ENCODE measurements at places on chromosomes 3 and 15.

DNA sequence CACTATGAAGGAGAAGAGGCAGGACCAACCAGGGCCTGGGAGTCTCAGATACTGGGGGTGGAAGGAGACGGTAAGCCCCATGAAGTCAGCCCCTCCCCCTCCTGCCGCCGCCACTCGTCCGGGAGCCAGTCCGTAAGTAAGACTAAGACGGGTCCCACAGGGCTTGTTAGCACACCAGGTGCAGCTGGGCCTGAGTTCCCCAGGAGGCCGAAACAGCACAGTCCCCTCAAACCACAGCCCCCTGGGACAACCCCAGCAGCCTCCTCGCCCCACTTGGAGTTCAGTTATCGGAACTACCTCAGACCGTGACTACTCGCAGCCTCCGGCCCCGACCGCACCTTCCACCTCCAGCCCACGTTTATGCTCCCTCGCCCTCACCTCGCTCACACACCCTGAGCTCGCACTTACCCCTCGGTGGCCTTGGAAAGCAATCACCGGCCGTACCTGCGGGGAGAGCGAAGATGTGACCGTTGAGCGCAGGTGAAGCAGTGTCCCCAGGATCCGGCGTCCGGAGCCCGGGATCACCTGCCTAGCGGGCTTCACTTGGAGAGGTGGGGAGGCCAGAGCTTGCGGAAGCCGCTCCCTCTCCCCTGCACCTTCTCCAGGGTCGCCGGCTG lies 557 bp downstream of the ELL3 start:
- DNase-seq = no peak

DNA sequence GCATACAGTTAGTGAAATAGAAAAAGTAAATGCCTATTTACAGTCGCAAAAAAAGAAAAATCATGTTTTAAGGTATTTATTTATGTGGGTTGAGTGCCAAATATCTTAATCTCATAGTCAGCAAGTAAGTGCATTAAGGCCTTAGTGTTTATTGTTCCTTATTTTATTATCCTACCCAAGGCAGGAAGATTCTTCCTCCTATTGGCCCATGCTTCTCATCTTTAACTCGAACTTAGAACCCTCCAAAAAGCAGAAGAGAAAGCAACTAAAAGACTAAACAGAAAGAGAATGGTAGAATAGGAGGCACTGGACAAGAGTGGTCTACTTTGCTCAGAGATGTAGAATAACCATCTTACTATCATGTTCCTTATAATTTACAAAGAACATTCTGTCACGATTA lies 7.5 kb downstream of the RFX7 start:
- DNase-seq = no peak

DNA sequence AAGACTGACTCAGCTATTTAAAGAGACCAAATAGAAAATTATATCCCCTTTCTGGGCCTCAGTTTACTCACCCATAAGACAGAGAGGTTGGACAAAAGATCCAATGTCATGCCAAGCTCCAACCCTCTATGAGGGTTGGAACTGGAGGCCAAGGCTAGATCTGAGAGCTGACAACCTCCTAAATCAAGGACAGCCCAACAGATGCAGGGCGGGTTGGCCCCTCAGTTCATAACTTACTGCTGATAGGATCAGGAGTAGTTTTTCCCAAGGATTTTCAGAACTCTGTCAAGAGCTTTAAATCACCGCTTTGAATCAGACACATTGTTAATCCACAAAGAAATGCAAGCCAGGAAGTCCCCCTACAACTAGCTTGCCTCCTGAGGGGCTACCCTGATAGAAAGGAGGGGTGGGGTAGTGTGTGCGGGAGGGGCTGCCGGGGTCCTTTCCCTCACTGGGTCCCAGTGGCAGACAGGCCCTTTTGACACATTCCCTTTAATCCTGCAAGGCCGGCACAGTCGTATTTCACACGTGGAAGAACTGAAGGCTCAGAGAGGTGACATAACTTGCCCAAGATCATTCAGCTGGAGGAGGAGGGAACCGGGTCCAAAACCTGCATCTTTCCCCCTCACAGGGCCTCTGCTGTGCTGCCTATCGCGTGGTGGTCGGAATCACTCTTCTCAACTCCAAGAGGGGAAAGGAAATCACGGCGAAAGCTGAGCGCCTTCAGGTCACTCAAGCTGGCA lies 21.4 kb downstream of the BMF start:
- no peak for DNase-seq

- DNase-seq = no peak
Observed at GRCh38 chr15:67827562-67828277, 2.4 kb downstream of the SKOR1 start.

DNA sequence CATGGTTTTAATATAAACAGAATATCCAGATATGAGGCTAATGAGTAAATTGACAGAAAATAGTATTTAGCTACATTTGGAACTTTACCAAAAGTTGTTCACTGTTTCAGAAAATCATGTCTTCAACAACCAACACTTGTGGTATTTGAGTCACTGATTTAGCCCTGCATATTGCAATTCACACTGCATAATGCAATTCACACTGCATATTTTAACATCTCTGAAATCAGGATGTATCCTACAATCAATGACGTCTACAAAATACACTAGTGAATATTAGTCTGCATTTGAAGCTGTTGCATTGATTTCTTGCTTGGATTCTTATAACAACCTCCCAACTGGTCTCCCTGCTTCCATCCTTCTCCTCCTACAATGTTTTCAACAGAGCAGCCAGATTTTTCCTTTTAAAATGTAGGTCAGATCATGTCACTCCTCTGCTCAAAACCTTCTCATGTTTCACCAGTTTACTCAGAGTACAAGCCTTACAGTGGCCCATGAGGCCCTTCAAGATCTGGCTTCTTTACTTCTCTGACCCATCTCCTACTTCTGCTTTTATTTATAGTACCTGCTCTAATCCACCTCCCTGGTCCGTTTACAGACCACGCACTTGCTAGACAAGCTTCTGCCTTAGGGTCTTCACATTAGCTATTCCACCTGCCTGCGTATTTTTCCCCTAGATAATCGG lies 11.4 kb upstream of the RAB11A start:
- no peak for DNase-seq

DNA sequence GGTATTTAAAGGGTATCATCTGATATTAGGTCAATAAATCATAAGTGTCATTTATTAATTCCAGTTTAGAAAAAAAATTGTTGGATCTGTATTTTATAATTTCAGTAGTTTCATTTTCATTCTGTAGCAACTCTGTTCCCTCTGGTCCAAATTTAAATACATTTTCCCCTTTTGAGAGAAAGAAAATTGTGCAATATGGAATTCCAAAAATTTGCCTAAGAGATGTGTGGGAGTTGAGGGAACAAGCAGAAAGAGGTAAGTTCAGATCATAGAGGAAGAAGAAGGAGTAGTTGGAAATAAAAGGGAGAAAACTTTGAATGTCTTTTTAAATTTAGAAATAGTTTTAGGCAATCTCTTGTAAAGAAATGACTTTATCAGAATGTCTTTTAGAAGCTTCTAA lies 48.9 kb upstream of the MME start:
- DNase-seq = no peak

DNA sequence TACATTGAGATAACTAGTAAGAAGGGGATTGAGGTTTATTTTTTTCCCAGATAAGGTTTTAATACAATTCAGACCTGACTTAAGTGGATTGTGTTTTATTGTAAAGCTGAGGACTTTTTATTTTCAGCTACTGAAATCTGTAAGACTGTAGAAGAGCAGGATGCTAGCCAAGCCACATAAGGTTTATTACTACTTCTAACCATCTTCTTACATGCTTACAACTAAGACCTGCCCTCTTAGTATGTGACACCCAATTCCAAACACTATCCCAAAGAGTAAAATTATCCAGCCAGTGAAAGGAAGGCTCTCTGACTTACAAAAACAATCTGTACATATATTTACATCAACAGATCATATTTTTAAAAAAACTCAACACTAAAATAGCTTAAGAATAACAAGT lies 564.5 kb upstream of the NAALADL2 start:
- no peak for DNase-seq

DNA sequence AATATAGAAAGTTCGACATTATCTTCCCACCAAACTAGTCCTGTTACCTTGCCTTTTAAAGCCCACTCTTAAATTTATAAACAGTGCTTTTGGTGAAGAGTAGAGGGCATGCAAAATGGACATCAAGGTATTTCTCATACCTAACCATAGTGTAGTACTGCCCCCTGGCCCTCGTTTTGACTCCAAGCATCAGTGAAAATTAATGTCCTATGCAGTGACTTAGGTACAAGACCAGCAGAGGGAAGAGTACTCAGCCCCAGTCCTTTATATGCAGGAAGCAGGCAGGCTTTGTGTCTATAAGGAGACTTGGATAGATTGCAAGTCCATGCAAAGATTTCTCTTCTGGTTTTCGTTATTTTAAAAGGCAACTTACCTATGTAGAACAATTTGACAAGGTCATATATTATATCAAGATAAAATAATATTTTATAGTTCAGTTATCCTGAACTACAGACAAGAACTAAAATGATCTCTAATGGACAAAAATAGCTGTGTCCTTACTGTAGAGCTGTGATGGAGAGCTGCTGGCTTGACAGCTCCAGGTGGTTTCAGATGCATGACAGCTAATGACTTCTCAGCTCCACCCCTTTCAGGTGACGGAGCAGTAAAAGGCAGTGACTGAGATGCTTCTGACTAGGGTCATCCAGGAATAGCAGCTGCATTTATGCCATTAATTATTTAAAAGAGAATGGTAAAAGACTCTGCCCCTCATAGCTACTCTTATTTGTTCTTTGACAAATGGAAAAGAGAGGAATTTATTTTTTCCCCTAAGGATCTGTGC lies 646.1 kb downstream of the SQOR start:
- DNase-seq = peak; percentile 26

- peak; percentile 82 for DNase-seq
Observed at GRCh38 chr3:40690749-40691451, 166.1 kb downstream of the ZNF621 start.

DNA sequence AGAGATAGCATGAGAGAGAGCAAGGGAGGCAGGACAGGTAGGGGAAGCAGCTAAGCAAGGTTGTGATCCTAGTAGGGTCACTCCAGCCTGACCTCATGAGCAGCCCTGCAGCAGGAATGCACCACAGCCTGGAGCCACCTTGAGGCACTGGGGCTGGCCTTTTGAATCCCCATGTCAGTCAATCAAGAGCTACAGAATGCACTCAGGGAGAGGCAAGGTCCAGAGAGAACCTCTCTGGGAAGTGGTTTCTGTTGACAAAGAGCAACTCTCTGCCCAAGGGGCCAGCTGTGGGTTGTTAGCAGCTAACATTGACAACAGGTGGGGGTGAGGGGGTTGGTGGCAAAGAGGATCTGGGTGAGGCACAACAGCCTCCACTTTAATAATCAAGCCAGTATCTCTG lies 54.6 kb downstream of the TRANK1 start:
- DNase-seq = no peak

DNA sequence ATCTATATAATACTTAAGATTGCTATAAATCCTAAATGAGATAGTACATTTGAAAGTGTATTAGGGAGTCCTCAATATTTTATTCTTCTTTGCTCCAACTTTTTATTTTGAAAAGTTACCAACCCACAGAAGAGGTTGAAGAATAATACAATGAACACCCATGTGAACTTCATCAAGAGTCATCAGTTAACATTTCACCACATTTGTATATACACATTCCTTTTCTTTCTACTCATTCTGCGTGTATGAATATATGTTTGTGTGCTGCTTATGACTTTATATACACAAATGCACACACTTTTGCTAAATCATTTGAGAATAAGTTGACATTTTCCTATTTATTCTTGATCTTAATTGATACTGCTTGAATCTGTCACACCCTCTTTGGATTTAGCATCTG lies 193.3 kb upstream of the CGNL1 start:
- DNase-seq = no peak

DNA sequence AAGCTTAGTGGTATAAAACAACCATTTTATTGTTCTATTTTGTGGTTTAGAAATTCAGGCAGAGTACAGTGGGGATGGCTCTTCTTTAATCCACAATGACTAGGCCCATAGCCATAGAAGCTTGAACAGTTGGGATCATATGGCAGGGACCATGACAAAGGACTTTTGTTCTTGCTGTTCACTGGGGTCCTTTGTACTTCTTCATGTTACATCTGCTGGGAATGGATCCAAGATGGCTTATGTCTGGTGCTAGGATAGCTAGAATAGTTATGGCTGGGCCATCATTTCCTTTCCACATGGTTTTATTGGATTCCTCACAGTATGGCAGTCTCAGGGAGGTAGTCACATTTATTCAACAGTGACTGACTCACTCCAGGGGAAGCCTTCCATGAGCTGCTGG lies 427.9 kb upstream of the AGTR1 start:
- DNase-seq = no peak

DNA sequence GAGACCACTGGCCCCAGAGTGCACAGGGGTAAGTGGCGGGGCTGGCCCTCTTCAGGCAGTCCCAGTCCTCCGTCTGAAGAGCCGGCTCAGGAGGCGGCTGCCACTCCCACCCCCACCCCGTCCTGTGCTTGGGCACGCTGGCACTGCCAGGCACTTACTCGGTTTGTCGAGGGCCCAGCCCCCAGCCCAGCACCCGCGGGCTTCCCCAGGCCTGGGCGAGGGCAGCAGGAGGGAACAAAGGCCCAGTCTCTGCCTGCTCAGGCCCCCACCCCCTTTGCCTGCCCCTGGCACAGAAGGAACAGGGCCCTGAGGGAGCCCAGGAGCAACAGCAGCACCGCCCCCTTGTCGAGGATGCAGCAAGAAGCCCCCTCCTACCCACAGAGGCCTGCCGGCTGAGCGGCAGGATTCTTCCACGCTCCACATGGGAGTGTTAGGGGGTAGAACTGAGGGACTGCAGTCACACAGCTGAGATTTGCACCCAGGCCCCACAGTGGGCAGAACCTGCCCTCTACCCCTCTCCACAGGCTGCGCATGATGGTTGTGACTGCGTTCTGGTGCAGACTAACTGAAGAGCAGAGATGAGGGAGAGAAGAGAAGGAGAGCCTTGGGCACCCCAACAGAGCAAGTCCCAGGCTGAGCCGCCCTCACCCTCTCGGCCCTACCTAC lies 8.9 kb downstream of the DUSP7 start:
- no peak for DNase-seq

GRCh38 chr15:75042730-75043508 lies 19.5 kb downstream of the PPCDC start:
- DNase-seq = no peak

DNA sequence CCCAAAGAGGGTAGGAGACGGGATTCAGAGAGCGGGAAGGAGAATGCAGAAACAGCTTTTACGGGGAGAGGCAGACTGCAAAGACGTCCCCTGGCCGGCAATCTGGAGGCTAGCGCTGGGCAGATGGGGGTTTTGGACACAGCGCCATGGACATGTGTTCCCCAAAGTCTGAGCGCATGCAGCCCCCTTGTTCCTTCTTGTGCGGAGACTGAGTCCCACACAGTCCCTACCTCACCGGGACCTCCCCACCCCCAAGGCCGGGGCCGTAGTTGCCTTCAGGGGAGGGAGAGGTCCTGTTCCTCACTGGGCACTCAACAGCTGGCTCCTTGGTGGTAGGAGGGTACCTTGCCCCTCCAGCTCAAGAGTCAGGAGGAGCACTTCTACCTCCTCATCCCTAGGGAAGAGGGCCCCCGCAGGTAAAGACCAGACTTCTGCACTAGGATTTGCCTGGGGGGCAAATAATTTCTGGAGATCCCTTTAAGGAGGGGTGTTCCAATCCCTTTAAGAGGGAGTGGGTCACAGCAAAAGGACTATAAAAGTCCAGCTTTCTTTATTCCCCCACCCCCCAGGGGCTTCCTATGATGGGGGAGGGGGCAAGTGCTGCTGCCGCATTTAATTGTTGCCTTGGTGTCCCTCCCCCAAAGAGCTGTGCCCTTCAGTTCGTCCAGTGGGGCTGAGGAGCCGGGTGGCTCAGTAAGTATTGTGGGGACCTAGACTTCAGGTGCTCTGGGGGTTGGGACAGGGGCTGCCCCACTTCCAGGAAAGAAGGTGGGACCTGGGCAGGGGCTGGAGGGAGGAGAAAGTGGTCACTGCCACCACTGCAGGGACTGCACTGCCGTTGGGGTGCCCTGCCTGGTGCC lies 3.6 kb upstream of the BAHD1 start:
- DNase-seq = no peak

Measured in NCI-H2029 (cell line).